GM20000 (cell line): ENCODE measurements at places on chromosomes 2 and 18.

DNA sequence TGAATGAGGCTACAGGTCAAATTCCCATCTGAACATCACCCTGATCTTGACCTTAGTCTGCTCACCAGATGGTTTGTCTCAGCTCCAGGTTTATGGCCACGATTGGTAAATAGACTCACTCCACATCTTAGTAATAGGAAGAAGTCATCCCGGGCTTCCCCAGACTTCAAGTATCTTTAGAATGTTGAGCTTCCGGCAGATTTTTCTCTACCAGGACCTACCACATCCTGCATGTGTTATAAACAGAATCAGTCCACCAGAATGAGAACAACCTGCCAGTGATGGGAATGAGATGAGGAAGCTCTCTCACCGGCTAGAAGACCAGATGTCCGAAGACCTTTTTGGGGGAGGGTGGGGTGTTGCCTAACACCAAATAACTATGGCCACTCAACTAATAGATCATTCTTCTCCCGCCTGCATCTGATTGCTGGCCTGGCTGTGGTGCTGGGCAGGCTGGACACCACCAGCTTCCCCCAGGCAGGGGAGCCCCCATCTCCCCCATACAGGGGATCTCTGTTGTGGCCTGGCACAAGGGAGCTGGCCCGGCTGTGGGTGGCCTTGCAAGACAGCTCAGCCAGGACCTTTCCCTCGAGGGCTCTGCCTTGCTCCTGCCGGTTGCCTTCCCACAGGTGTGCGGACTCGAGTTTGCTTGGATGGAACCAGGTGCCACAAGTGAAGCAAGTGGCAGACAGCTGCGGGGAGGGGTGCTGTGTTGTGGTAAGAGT is 88.5 kb downstream of the SH3RF3 start:
- DNase-seq = no peak

- DNase-seq = no peak
These were observed 50.4 kb upstream of the SELENOI start for GRCh38 chr2:26295511-26295910.

- DNase-seq = no peak
These were observed 60.2 kb downstream of the LYPD6B start for GRCh38 chr2:149098701-149099100.

GRCh38 chr18:21991081-21991534 is 178.3 kb upstream of the GATA6 start:
- DNase-seq = no peak

DNA sequence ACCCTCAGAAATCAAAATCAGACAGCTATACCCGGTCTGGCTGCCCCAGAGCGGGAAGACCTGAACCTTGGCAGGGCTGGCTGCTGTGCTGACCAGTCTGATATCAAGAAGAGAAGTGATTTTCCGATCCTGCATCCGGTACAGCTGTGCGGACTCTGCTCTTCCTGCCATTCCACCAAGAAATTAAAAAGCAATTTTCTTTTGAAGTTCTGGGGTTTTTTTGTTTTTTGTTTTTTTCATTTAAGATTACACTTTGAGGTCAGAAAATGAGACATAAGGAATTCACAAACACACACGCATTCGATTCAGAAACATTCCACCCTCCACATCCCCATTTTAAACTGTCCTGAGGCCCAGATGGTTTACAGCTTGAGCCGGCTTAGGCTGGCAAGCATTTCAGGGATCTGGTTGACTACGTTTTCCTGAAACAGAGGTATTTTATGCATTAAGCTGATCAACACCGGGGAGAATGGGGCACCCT is 156.5 kb downstream of the COL6A3 start:
- DNase-seq = no peak

GRCh38 chr18:22272242-22272641 is 102.9 kb downstream of the GATA6 start:
- no peak for DNase-seq

GRCh38 chr2:133674433-133675331 is 106.4 kb upstream of the NCKAP5 start:
- DNase-seq = no peak

DNA sequence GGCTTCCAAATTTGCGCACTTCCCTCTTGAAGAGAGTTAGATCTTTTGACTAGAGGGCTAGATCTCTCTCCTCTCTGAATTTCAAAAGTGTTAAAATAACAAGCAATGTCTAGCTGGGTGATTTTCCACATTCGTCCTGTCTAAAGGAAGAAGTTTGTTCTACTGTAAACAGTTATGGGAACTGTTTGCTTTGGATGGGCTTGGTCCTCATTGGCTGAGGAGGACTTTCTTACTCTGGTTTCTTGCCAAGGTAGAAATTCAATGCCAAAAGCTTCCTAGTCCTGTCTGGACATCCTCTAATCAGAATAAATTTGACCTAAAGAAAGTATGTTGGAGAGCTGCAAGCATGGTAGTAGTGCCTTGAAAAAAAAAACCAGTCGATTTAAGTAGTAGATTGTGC is 47.4 kb upstream of the RAPH1 start:
- no peak for DNase-seq

GRCh38 chr18:11496526-11497172 is 112.7 kb upstream of the SLC35G4 start:
- no peak for DNase-seq

GRCh38 chr2:200627110-200627770 is 41.4 kb downstream of the AOX1 start:
- no peak for DNase-seq

GRCh38 chr2:234544659-234545611 is 48.1 kb upstream of the ARL4C start:
- peak; percentile 75 for DNase-seq

- DNase-seq = no peak
These were observed 4.5 kb downstream of the EMX1 start for GRCh38 chr2:72921853-72922252.

GRCh38 chr2:100257939-100258338 is 64.4 kb downstream of the LONRF2 start:
- DNase-seq = no peak

DNA sequence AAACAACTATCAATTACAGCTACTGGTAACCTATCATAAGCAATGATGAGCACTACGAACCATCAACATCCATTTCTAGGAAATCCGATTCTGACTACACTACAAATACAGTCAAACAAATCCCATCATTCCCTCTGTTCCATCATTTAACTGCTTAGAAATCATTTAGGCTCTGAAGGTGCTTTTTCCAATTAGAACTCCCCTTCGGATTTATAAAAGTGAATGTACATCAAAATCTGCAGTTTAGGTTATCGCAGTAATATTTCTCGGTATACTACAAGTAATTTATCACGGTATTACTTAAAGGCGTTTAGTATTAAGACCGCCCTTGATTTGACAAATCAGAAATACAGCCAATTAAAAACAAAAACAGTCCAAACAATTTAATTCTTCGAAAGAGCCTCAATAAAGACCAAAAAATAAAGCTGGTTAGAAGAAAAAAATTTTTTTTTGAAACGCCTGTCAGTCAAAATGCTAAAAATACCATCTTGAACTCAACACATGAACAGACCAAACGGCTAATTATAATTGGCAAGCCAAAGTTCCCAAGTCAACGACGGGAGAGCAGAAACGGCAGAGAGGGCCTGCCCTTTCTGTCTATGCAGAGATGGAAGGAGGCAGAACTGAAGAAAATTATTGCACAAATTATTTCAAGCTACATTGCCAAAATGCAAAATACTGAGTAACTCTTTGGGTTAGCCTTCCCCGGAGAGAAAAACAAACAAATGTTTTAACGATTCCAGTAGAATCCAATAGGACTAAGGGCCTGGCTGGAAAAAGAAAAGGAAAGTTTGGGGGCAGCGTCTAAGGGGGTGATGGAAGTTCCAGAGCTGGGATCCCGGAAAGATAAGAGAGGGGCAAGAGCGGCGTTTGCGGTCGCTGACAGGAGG is 1.2 kb downstream of the VPS54 start:
- DNase-seq = peak; percentile 24

- no peak for DNase-seq
These were observed 34.7 kb upstream of the IL1RL1 start for GRCh38 chr2:102276549-102277201.

GRCh38 chr2:236959036-236959435 is 126.7 kb upstream of the COPS8 start:
- DNase-seq = no peak

- no peak for DNase-seq
These were observed 102.9 kb downstream of the ZFP36L2 start for GRCh38 chr2:43123486-43123885.

DNA sequence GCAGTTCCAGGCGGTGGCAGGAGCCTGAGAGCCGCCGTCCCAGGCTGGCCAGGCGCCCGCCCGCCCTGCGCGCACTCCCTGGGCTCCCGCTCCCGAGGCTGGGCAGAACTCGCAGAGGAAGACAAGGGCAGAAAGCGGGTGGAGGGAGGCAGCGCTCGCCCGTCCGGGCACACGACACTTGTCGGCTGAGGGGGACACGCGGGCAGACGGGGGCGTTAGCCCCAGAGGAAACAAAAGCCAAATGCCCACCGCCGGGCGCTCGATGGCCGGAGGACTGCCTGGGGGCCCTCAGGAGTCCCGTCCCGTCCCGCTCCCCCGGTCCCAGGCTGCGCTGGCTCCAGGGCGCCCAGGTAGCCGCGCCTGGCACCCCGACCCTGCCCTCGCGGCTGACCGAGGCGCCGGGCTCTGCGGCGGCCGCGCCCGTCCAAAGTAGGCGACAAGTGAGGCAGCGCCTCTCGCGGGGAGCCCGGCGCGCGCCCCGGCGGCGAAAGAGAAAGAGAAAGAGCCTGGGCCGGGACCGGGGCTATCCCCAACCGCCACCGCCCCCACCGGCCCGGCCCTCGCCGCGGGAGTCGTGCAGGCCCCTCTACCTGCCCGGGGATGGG is 491 bp downstream of the L3MBTL4 start:
- DNase-seq = peak; percentile 97

DNA sequence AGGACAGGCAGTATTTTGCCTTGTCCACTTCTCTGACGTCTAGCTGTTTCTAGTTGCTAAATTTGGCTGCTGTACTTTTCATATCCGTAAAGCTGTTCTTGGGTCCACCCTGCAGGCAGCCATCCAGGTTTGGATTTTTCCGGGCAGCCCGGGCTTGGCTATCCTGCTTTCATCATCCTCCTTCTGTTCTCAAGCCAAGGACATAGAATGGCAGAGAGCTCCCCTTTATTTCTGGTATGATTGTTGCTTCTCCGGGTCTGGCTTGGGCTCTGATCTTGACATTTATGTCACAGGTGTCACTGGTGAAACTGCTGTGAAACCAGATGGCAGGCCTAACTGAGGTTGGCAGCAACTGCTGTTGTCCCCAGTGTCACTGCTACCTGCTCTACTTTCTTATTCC is 35.5 kb downstream of the SCN2A start:
- DNase-seq = no peak

- no peak for DNase-seq
These were observed 446.0 kb upstream of the MEX3C start for GRCh38 chr18:51643483-51643882.

- DNase-seq = no peak
These were observed 265.5 kb downstream of the PTH2R start for GRCh38 chr2:208671886-208672680.

DNA sequence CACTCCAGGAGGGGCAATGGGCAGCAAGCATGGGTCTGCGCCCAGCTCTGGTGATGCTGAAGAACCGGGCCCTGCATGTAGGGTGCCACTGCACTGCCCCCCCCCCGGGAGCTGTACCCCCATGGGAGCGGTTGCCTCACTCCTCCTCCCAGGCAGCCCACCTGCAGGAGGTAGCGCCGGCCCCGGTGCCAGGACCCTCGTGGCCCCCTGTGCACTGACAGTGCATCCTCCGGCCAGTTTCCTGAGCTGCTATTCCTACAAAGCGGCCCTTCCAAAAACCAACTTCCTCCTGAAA is 109.4 kb downstream of the ZNF516 start:
- DNase-seq = no peak
